ENCODE measurements at places on chromosomes 3 and 15.

- DNase-seq: no peak
These were observed 186.1 kb downstream of the SEMA6D start for GRCh38 chr15:47903368-47903767.

GRCh38 chr3:46318207-46318927 is 35.5 kb upstream of the CCR2 start:
- no peak for DNase-seq

- no peak for DNase-seq
These were observed 19.3 kb downstream of the PDIA5 start for GRCh38 chr3:123085932-123086627.

DNA sequence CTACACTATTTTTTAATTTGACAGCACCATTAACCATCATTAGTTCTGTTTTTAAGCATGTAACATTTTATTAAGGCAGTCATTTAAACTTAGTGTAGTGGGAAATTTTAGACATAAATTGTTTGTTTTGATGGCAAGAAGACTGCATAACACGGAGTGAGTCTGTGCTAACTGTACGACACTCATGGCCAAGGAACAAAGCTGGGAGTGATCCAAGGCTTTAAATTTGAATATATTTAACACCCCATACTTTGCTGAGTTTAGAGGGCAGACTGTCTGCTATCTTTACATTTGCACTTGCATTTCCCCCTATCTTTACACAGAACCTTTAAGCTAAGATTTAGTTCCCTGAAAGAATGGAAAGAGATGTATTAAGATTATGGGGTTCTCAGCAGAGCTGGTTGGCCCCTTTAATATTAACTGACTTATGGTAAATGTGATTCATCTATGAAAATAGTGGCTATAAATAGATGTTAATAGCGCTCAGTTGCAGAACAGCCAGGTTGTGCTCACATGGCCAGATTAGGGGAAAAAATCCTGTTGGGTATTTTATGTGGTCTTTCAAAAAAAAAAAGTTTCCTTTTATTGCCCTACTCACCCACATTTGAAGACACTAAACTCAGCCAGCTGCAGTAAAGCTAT is 120.7 kb downstream of the CMSS1 start:
- DNase-seq: no peak

DNA sequence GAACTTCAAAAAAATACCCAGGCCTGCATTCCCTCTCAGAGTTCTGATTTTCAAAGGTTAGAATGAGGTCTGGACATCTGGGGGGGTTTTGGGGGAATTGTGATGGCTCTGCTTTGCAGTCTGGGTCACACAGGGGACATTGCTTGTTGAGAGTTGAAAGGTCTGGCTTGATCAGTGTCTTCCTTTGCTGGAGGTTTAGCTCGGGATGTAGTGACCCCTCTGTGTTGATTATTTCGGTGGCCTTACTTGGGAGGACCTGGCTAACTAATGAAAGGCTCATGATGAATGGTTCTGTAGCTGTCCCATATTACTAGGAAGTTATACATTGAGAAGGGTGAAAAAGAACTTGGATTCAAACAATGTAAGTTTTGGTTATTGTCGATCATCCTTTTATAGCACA is 23.7 kb downstream of the TPM1 start:
- no peak for DNase-seq

DNA sequence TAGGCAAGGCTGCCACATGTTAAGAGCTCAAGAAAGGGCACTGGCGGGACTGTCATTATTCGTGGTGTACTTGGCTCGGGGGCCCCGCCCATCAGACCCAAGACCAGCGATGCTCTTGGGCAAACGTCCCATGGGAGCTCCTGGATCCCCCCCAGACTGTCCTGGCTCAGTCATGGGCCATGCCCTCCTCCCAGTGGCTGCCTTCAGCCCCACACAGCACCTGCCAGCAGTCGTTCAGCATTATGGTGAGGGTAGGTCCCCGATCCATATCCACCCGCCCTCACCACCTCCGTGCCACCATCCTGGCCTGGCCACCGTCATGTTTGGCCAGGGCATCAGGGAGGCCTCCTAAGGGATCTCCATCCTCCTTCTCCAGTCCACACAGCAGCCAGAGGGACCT is 51.4 kb upstream of the IQSEC1 start:
- no peak for DNase-seq

GRCh38 chr3:31225923-31226322 is 306.8 kb upstream of the STT3B start:
- DNase-seq: no peak

- peak; percentile 98 for DNase-seq
These were observed at the start of gene RSL24D1 for GRCh38 chr15:55196458-55197361. RSL24D1 (minus strand) TSS chr15:55196941; CDS start chr15:55196890, 51 bp downstream.

GRCh38 chr3:196067439-196067838 is 14.5 kb downstream of the TFRC start:
- DNase-seq: no peak
